ENCODE measurements at places on chromosomes 2 and 18.

- no peak for DNase-seq
Observed at GRCh38 chr2:173354073-173354581, 545 bp upstream of the CDCA7 start.

DNA sequence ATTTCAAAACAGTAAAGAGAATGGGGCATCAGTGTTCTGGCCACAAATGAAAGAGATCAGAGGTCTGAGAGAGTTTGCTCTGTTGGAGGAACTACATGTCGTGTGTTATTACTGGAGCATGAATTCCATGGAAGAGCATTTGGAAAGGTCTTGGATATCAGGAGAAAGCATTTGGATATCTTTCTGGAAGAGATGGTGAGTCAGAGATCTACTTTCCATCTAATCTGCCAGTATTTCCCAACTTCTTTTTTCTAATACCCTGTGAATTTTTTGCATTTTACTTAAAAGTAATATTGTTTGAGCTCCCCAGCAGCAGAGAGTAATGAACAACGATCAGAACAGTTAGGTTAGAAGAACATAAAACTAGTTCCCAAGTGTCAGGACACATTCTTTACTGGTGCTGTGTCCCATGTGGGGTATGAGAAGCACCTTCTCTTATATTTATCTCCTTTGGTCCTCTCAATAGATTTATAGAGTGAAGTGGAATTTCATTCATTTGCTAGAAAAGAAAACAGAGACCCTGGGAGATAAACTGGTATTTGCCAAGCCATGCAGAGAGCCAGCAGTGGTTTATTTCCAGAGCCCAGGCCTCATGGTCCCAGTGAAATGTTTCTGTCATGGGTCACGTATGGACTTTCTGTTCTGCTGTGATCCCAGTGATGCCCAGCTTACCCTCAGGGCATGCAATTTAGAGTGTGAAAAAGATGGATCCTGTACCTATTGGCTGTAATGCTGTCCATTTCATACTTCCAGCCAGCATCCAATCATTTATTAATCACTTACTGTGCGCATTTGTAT lies 130.8 kb upstream of the NT5C1B start:
- DNase-seq = peak; percentile 53

GRCh38 chr2:211270257-211270656 lies 713.9 kb downstream of the CPS1 start:
- DNase-seq = no peak

- peak; percentile 32 for DNase-seq
Observed at GRCh38 chr18:6009756-6010155, 114.4 kb upstream of the TMEM200C start.

DNA sequence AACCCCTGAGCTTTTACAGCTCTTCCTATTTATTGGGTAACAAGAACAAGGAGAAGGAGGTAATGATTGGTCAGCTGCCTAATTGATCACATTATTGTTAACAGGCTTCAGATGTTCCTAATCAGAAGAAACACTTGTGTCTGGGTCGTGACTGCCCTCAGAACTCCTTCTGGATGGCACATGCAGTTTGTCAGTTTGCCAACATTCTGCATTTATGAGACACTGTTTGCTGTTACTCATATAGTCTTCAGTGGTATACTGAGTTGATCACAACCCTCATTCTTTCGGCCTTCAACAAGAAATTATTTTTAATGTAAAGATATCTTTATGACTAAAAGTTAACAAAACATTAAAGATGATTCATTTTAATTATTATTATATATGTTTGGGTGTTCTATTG lies 95.7 kb upstream of the DOCK10 start:
- peak; percentile 41 for DNase-seq

DNA sequence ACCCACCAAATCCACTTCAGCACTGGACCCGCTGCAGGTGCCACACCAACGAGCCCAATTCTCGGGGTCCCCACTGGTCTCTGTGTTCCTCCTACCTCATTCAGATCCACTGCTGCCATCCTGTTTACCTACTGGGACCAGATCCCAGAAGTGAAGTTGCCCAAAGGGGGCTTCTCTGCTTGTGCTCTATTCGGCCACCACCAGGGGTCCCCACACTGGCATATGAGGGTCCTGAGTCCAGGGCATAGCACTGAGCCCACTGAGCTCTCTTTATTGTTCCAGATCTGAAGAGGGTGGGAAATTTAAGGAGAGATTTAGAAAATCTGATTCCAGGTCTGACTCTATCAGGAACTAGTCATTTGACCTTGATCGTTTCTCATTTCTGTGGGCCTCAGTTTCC lies 2.4 kb downstream of the GPR45 start:
- DNase-seq = no peak

DNA sequence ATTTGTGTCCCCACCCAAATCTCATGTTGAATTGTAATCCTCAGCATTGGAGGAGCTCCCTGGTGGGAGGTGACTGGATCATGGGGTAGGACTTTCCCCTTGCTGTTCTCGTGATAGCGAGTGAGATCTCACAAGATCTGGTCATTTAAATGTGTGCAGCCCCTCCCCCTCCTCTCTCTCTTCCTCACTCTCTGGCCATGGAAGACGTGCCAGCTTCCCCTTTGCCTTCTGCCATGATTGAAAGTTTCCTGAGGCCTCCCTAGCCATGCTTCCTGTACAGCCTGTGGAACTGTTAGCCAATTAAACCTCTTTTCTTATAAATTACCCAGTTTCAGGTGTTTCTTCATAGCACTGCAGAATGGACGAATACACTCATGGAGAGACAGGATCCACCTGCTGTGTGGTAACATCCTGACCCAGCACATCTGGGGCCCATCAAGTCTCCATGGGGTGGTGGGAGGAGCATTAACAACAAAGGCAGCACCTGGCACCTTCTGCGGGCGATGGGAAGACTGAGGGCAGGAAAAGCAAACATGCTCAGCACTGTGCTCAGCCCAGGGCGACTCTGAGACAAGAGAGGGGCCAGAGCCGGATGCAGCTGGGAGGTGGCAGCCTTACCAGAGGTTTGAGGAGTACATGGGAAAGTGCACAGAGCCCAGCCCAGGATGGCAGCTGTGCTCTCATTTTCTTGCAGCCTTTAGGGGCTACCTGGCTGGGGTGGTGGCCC lies 16.2 kb upstream of the ALPP start:
- no peak for DNase-seq

DNA sequence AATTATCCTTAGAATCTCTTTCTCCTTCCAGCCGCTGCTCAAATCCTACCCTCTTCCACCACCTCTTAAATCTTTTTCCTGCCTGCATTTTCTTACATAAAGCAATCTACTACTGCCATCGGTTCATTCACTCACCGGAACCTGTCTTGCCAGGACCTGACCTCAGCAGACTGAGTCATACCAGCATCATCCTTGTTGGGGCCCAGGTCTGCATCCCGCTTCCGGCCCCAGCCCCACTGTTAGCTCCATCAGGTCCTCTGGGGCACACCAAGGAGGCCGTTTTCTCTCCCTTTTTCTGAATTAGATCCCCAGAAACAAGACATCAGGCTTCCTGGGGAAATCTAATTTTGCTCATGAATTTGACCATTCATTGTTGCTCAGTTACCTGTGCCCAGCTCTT lies 42.7 kb upstream of the TGFA start:
- DNase-seq = no peak

DNA sequence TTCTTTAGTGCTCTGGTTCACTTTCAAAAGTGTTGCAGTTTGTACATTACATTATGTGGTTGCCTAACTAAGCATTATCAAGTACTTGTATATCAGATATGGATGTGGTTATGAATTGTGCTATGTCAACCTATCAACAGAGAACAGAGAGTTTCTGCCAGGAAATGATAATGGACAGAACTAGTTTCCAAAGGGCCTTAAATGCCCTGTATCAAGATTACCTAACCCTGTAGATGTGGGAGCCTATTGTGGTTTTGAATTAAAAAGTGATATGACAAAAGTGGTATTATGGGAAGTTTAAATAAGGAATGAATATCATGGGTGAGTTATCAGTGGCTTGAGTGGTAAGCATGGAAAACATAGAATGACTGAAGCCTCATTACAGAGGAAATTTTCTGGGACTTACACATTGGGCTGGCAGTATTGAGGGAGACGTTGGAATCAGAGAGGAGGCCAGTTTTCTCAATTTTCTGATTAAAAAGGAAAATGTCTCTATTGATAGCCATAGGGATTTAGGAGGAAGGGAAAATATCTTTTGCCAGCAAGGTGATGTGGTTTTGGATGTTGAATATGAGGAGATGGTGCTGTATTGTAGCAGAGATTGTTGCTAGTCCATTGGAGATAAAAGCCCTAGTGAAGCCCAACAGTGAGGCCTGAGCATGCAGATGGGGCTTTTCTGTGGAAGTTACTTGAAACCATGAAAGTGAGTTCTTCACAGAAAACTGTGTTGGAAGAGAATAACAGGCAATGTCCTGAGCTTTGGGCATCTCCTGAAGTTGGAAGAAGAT lies 140.7 kb downstream of the TTC27 start:
- no peak for DNase-seq

DNA sequence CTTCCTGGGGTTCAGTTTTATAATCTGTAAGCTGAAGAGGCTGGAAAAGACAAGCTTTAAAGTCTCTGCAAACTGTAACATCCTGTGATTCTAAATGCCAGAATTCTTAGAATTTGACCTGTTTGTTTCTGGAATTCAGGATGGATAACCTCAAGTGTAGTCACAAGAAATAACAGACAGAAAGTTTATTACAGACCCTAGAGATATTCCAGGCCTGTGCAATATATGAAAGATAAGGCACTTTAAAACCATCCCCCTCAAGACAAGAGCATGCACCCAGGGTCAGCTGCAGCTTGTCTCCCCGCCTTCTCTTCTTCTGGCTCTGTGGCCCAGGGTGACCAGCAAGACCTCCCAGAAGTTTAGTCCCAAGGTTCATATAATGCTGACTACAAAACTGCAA lies 298.7 kb upstream of the ACVR2A start:
- DNase-seq = no peak

DNA sequence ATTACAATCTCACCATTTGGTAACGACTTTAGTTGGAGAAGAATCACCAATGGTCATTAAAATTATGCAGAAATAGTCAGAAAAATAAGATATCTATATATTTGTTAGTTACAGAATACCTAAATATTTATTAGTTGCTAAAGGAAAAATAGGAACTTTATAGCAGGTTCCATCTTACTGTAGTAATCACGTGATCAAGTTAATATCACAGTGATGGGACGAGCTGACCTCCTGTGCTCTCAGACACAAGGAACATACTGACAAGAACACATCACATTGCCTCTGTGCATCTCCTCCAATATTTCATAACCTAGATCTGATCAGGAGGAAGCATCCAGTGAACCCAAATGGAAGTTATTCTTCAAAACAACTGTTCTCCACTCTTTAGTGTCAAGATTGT lies 215.3 kb downstream of the GALR1 start:
- no peak for DNase-seq

GRCh38 chr2:7205151-7205830 lies 288.1 kb downstream of the RNF144A start:
- no peak for DNase-seq

- DNase-seq = no peak
Observed at GRCh38 chr2:20488201-20488641, 41.3 kb downstream of the RHOB start.

DNA sequence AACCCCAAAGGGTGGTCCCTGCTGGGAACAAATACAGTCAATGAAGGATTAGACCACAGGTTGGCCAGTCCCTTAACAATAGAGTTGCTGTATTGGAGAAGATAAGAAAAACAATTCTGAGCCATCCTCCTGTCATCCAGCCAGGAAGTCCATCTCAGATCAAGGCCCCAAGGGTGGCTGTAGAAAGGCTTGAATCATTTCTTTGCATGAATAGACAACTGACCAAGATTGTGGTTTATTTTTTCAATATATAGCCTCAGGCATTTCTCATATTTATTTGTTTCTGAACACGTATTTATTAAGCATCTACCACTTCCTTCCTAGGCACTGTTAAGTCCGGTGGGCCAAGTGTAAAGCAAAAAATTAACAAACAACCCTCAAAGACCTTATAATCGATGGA lies 274.4 kb upstream of the SLC14A2 start:
- DNase-seq = no peak

DNA sequence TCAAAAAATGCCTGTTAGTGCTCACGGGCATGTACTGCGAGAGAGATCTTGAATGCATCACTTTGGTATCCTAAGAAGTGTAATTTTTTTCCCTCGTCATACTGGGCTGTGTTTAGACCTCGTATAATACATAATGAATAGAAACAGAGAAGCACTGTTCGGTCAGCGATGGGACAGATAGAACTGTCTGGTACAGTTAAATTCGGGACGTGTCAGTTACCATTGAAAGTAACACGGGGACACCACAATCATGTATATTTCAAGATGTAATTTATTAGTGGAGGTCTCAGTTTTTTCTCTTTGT lies 1.8 kb downstream of the PKP4 start:
- no peak for DNase-seq

- DNase-seq = peak; percentile 72
Observed at GRCh38 chr2:219352448-219353023, 20.0 kb upstream of the RESP18 start.

DNA sequence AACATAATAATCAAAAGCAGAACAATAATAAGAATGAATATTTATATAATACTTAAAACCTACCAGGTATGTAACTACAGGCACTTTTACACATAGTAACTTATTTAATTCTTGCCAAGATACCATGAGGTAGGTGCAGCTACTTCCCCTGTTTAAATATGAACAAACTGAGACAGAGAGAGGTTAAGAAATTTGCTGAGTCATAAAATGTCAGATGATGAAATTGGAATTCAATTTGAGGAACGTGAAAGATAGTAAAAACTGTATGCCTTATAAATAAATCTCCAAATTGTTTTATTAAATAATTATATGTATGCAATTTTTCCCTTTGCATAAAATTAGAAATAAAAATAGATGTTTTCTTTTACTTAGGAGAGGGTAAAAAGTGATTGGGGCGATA lies 1103.3 kb upstream of the NRXN1 start:
- DNase-seq = peak; percentile 16

DNA sequence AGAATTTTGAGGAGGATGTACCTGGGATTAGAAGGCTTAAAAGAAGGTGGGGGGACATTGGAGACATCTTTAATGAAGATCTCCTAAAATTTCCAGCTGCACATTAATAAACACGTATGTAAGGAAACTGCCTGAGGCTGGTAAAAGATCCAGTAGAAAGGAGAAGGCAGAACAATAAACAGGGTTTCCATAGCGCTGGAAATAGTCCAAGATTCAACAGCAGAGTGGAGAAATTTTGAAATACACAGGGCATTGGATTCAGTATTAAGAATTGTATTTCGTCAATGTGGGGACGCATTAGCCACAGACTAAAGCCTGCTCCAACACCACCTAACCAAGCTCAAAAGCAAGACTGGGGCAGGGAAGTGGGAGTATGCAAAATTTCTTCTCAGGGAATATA lies 606.9 kb upstream of the NRXN1 start:
- DNase-seq = no peak

DNA sequence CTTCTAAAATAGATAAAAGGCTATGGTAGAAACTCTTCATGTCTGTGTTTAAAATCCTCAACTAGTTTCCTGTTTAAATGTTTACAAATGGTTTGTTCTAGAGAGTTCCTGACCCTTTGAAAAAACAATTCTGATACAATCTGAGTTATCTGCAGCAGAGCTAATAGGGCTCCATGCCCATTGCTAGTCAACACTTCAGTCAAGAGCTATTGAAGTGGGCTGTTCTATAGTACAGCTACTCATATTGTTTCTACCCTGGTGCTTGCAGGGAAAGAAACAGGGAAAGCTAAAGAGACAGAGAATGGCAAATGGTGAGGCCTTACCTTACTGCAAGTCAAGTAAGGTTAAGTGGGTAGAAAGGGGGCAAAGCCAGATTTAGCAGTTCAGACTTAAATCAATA lies 112.3 kb upstream of the CAVIN2 start:
- no peak for DNase-seq

GRCh38 chr18:44495151-44495550 lies 185.5 kb upstream of the SETBP1 start:
- no peak for DNase-seq
